ENCODE measurements at places on chromosomes 7 and 10.

DNA sequence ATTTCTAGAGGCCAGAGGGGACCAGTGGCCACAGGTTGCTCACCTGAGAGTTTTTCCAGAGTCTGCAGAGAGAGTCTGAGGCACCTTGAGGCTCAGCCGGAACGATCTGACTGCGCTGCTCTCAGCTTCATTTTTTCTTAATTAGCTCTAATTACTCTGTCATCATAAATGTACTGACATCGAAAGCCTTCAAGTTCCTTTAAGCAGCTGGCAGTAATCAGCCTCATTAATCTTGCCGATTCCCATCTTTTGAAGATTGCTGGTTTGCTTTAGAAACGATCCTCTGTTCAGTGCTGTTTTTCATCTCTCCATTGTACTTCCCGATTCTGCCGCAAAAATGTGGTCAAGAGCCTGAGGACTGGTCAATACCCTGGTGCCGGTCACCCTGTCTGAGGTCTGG lies 454.7 kb downstream of the TYW1 start:
- no peak for DNase-seq

GRCh38 chr7:129443612-129444011 lies 9.4 kb downstream of the STRIP2 start:
- DNase-seq = no peak

GRCh38 chr10:44281089-44281613 lies 103.7 kb downstream of the CXCL12 start:
- DNase-seq = no peak

DNA sequence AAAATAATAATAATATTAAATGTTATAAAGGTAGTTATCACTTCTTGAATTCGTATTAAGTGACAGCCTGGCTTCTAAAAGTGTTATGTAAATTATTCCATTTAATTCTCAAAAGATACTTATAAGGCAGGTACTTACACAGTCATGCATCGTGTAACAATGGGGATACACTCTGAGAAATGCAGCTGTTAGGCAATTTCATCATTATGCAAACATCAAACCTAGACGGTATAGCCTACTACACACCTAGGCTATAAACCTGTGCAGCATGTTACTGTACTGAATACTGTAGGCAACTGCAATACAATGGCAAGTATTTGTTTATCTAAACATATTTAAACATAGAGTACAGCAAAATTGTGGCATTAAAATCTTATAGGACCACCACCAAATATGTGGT lies 1.5 kb downstream of the IFIT1 start:
- no peak for DNase-seq

DNA sequence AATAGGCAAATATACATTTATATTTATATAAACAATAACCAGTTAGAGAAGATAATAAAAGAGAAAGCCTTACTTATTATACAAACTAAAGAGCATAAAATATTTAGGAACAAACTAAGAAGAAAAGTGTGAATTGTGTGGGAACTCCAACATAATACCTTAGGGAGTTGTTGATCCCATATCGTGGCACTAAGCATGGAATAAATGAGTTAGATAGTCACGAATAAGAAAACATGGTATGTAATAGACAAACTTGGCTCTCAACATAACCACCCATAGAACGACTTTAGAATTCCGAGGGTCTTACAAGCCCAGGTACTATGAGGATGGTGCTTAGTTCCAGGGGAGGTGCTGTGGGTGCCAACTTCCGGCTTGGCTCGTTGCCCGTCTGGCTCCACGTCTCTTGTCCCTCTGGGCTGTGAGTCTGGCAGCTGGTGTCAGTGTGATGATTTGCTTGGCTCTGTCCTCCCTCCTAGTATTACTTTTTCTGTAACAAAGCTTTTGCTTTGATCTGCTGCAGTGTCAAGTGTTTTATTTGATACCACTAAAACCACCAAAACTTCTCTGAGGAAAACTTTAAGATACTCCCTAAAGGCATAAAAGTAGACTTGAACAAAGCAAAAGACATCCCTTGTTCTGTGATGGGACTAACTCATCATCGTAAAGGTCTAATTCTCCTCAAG lies 9.5 kb upstream of the RBM20 start:
- no peak for DNase-seq

Measured in CD4-positive, alpha-beta T cell treated with Interferon alpha-2 for 1 hour (primary cell).